MCF 10A (cell line): ENCODE measurements at places on chromosomes 12 and 14. TPM values are rescaled to one million over a fixed set of nuclear protein-coding genes. Genes with fewer than 3 reads are reported as not detected.

DNA sequence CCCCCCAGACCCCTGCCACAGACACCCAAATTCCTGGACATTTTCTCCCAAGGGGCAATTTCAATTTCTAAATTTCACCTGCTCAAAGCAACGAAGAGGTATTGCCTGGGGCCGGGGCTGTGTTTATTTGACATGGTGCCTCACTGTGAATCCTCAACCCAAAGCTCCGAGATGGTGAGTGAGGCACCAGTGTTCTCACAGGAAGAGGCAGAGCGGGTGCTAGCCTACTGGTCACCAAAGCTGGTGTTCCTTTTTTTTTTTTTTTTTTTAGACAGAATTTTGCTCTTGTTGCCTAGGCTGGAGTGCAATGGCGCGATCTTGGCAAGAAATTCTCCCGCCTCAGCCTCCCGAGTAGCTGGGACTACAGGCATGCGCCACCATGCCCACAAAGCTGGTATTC is 14.8 kb upstream of the SH2B3 start:
- no peak for DNase-seq

GRCh38 chr14:100547633-100548294 is 39.5 kb downstream of the BEGAIN start:
- DNase-seq, result peak; percentile 78

DNA sequence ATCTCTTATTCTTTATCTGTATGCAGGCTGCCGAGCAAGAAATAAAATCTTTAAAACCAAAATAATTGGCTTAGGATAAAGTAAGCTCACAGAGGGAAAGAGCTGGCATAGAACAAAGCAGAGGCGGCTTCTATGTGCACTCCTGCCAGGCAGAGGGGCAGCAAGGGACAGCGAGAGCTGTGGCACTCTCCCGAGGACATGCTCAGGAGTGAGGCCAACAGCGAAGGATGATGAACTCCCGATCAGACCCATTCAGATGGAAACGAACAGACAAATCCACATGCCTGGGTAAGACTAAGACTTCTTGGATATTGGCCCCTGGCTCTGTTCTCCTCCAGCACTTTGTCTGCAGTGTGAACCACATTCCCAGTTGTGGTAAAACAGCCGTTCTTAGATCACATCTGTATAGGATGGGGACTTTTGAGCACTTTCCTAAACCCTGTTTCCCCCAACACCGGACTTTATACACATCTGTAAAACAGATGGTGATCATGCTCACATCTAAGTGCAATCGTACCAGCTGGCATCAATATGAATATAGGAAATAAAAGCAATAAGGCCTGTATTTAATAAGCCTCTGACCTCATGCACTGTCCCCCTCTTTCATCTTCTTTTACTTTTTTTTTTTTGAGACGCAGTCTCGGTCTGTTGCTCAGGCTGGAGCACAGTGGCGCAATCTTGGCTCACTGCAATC is 134.1 kb downstream of the PPM1H start:
- no peak for DNase-seq

- no peak for DNase-seq
Observed at GRCh38 chr14:20333494-20333841, 389 bp upstream of the CCNB1IP1 start.

The PTPRR gene
- 0.17 TPM in 1 of 2 replicates, not detected in the other for total RNA-seq

The ADAM20 gene
- total RNA-seq, result 1.4 and 1.6 TPM in 2 replicates

DNA sequence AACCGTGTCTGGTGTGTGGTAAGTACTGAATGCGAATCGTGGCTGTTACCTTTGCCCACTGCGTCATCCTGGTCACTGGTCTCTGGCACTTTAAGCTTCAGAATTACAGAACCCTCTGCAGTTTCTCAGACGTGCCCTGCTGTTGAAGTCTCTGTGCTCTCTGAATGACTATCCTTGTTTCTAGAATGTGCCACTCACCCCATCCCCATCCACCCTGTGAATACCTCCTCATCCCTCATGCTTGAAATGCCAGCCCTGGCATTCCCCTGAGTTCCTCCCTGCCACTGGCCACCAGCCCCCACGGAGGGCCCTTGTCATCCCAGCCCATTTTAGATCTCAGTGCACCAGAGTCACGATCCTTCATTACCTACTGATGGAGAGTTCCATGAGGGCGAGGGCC is 21.3 kb downstream of the TPCN1 start:
- no peak for DNase-seq

DNA sequence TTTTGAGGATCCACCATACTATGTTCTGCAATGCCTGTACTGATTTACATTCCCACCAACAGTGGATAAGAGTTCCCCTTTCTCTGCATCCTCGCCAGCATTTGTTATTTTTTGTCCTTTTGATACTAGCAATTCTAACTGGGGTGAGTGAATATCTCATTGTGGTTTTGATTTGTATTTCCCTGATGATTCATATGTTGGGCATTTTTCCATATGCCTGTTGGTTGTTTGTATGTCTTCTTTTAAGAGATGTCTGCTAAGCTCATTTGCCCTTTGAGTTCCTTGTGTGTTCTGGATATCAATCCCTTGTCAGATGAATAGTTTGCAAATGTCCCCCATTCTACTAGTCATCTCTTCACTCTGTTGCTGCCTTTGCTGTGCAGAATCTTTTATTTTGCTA is 49.0 kb upstream of the MSRB3 start:
- DNase-seq, result peak; percentile 73
